ENCODE measurements at places on chromosomes 11 and 22.

- DNase-seq, result no peak
These were observed 781 bp upstream of the TEF start for GRCh38 chr22:41380993-41381328.

GRCh38 chr22:35328472-35328885, 28.8 kb downstream of the TOM1 start:
- no peak for DNase-seq

- no peak for DNase-seq
These were observed 78.6 kb downstream of the RTL6 start for GRCh38 chr22:44419429-44419828.

GRCh38 chr11:61657566-61658290, 22.5 kb upstream of the DAGLA start:
- DNase-seq, result no peak

GRCh38 chr22:43723816-43724215, 88.3 kb downstream of the EFCAB6 start:
- DNase-seq, result no peak

DNA sequence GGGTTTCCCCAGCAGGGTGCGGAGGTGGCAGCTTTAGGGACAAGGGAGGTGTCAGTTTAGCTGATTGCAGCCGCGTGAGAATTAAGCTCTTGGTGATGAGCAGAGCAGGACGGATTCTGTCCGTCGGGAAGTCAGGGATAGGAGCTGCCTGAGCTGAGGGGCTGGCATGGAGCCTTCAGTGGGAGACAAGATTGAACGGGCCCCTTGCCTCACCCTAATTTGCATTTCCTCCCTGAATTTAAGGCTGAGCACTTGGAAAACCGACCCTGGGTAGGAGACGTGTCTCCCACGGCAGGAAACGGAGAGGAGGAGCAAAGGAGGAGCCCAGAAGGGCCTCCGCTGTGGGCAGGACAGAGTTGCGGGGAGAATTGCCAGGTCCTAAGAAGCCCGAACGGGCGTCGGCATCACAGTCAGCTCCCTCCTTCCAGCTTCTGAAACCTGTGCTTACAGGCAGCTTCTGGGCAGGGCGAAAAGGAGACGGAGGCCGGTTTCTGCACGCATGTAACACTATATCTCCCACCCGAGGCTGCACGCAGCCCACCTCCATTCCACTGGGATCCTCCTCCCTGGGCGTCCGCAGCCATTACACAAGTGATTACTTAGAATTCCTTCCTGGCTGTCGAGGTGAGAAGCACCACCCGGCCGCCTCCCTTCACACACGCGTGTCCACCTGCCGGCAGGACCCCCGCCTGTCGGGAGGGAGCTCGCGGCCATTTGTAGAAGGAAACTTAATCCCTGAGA, 345.8 kb downstream of the BRD1 start:
- DNase-seq, result no peak

DNA sequence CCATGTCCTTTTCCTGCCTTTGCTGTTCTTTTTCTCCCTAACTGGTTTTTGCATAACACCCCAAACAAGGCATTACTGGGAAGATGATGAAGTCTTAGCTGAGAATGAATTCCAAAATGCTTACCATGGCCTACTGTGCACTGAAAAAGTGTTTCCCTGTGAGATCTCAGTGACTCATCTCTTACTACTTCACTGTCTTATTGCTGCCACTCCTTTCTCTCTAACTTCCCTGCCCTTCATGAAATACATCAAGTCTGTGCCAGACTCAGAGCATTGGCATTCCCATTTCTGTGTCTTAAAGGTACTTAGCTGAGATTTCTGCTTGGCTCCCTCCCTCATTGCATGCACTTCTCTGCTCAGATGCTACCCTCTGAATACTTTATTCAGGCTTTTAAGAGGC, 49.1 kb upstream of the MUC15 start:
- no peak for DNase-seq

GRCh38 chr11:61482513-61482912, 26.0 kb upstream of the LRRC10B start:
- DNase-seq, result peak; percentile 66

DNA sequence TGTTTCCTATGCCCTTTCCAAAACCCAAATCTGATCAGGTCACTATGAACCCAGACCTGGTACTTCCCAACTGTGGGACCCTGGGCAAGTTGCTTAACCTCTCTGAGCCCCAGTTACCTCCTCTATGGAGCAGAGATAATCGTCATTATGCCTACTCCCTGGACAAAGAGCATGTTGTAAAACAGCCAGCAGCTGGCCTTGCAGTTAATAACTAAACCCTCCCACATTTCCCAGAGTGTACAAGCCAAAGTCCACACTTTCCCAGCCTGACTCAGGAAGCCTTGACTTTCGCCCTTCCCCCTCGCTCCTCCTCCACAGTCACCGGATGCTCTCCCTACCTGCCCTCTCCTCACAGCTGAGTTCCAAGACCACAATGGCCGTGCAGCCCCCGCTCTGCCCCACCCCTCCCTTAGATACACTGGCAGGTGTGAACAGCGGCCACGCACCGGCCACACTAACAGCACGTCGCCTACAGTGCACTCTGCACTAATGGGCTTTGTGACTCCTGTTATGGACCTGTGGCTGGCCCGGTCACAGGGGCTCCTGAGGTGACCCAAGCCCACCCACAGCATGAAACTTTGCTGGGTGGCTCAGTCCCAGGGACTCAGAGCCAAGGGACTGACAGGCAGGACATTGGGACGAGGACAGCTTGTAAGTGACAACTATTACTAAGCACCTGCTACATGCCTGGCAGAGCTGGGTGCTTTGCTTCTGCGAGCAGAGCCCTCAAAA, 15.6 kb upstream of the MFNG start:
- DNase-seq, result peak; percentile 19

All from K562 (cell line).